Stimulated activated CD4-positive, alpha-beta T cell treated with anti-CD3 and anti-CD28 coated beads, Interleukin-1b, Interleukin-23, amount 100 ng/mL, for 24 hours (primary cell): ENCODE measurements at places on chromosomes 1 and 21.

DNA sequence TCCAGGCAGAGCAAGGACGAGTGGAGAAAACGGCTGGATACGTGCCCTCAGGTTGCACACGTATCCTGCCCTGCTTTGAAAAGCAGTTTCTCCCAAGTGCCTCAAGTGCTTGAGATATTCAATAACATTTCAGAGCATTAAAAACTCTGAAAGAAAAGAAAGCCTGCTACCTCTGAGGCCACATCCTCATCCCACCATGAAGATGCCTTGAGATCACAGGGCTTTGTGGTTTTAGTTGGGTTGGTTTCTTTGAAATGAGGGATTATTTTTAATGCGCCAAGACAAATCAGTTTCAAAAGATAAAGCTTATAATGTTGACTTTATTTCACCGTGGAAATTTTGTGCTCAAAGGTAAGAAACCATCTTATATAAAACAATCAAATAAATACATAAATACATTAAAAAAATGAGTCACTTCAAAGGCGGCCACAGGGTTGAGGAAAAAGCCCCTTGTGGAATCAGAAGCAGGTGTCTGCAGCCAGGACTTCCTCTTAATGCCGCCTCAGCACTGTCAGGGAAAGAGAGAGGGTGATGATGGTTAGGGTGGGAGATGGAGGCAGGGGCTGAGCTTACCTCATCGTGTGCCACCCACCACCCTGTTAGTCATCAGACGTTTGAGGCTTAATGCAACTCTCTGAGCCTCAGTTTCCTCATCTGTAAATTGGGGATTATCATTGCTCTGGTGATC lies 1.4 kb downstream of the NPPB start:
- DNase-seq: no peak

GRCh38 chr1:16183765-16184556 lies 28.1 kb upstream of the EPHA2 start:
- no peak for DNase-seq

DNA sequence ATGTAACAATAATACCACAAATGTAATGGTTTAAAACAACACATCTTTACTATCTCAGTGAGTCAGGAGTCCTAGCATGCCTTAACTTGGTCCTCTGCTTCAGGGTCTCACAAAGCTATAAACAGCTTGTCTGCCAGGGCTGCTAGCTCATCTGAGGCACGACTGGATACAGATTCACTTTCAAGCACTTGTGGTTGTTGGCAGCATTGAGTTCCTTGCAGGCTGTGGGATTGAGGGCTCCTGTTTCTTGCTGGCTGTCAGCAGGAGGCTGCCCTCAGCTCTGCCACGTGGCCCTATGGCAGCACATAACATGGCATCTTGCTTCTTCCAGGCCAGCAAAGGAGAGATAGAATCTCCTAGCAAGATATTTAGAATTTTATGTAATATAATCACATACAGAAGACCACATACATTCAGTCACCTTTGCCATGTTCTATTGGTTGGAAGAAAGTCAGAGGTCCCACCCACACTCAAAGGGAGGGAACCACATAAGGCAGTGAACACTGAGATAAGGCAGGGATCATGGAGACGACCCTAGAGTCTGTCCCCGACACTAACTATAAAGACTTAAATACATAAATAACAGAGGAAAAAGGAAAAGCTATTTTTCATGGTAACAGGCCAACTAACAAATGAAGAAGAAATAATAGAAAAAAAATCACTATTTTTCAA lies 18.9 kb upstream of the IPP start:
- no peak for DNase-seq

- no peak for DNase-seq
Observed at GRCh38 chr21:43865540-43866259, 677 bp downstream of the AGPAT3 start.
